Right forelimb (tissue), 1 donor: ENCODE measurements at places on chromosomes 12 and 14.

DNA sequence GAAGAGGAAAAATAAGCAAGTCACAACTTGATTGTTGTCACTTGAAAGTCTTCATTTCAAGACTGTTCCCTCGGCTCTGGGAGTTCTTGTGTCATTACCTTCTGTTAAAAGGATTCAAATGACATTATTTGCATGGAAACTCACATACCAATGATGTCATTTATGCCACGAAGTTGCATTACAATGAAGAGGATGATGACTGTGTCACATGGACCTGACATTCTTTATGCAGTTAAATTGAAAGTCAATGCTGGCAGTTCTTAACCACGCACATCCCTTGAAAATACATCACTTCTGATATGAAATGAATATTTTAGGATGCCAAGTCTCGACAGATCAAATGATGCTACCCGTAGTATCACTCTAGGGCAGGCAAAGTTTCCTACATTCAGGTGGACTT is 1069.5 kb downstream of the VRK1 start:
- DNase-seq: no peak

DNA sequence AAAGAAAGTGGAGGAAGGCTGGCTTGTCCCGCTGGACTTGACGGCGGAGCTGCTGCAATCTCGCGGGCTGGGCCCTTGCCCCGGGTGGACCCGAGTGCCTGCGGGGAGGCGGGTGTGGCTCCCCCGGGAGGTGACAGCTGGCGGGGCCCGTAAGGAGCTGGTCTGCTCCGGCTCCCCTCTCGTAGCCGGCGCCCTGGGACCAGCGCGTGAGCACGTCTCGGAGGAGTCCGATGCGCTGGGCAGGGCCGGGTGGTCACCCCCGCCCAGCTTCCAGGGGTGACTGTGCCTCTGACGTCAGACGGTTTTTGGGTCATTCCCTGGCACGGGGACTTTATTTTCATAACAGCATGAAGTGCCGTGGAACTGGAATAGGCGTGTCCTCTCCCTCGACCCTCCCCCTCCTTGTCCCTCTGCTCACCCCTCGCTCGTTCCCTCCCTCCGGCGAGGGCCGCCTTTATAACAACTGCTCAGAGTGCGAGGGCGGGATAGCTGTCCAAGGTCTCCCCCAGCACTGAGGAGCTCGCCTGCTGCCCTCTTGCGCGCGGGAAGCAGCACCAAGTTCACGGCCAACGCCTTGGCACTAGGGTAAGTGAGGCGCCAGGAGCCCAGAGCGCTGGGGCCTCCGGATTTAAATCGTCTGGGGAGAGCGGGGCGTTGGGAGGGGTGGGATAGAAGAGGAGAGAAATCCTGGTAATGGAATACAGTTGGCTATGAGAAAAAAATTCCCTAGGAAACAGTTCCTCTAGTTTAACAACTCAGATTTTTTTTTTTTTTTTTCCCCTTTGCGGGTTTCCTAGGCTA is at the start of gene GPRC5A:
GPRC5A (plus strand) TSS at position 483 of the 801 bp plus-strand sequence. CDS start 16,688 bp downstream, outside the sequence.
- peak; percentile 86 for DNase-seq

DNA sequence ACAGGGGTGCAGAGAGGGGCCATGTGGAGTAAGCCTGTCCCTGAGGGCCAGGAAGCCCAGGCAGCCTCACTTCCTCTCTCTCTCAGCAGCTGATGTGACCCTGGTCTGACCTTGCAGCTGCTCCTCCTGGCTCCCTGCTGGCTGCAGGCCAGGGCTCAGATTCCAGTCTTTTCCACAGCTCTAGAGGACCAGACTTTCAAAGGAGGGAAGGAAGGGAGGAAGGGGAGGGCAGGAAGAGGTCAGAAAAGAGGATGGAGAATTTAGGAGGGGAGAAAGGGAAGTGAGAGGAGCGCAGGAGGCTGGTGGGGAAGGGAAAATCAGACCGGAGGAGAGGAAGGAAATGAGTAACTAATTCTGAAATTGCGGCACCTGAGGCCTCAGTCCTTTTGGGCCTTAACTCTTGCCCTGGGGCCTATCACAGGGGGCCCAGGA is 40.9 kb upstream of the VASH1 start:
- peak; percentile 83 for DNase-seq

DNA sequence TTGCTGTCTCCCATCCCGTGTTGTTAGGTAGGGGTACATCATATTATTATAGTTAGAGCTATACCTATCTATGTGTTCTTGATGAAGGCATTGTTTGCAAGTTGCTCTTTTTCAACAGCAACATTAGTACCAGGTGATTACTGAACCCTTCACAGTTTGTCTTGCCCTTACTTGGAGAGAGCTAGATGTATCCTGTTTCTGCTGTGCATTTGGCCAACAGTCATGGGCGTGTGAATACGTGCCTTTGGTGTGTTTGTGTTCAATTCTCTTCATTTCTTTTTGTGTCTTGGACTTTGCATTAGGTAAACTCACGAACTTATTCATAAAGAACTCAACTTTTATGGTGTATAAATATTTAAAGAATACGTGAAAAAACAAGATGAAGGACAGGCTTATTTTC is 14.3 kb downstream of the ARF6 start:
- no peak for DNase-seq

GRCh38 chr14:31109257-31109656 is 83.1 kb upstream of the STRN3 start:
- no peak for DNase-seq

- DNase-seq: no peak
Observed at GRCh38 chr12:12156828-12157227, 86.1 kb downstream of the BCL2L14 start.

GRCh38 chr14:91424813-91425530 is 7.4 kb upstream of the CCDC88C start:
- DNase-seq: no peak

- DNase-seq: no peak
Observed at GRCh38 chr12:58395056-58395455, 453.7 kb downstream of the ATP23 start.

DNA sequence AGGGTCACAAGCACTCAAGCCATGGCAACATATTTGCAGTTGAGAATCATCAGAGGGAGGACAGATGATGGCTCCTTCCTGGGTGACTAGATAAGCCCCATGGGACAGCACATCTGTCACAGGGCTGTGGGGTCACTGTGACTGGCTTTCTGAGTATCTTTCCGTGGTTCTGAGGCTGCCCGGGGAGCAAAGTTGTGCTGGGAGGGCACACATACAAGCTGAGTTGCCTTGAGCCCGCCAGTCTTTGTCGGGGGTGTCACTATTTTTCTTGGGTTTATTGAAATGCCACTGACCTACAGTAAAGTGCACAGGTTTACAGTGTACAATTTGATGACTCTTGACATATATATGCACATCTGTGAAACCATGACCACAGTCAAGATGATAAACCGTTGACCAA is 17.2 kb upstream of the KIF26A start:
- DNase-seq: peak; percentile 12

GRCh38 chr12:124264089-124264795 is 30.7 kb upstream of the RFLNA start:
- no peak for DNase-seq

DNA sequence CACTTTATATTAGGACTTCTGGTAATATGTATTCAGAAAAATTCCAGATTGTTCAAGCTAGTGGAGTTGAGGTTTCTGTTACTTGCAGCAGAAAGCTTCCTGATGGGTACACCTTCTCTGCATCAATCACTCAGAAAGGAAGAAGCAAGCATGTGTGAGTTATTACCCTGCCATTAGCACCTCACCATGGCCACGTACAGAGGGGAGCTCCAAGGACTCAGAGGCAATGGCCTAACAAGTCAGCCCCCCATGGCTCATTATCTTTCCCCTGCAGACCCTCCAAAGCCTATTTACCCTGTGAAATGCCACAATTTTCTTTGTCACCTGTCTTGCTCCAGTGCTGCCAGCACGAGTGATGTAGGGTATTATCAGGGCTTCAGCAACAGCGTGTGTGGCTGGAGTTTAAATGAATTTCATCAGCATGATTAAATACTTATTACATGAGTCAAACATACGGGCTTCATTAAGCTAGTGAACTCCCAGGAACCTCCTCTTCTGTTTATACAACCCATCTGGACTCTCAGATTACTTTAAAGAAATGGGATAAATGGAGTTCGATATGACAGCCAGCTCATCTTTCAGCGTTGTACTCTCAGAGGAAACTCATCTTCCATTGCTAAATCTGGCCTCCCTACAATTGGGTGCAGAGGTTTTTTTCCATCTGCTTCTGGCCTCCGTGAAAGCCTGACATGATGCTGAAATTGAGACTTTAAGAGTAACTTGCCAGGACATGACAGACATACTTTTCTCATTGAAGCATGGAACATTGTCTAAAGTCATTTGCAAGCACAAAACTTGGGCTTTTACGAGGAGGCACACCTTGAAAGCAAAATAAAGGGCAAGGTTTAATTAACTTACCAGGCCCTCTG is 135.9 kb downstream of the TMEM30B start:
- DNase-seq: peak; percentile 73

- no peak for DNase-seq
Observed at GRCh38 chr12:13896063-13896626, 85.3 kb downstream of the GRIN2B start.

DNA sequence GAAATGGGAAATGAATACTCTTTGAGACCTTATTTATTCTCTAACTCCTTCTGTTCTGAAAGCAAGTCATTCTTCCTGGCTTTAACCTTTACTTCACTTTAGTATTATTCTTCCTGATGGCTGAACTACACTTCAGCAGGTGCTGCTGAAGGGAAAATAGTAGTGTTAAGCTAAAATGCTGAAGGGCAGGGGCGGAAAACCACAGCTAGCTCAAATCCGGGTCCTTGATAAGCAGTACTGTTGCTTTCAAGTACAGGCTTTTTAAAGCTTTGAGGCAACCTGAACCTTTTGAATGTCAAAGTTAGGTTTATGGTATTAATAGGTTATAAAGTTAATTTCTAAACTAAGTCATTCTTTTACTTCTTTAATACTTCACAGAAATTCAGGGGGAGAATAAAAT is 10.7 kb downstream of the CCDC196 start:
- no peak for DNase-seq

- no peak for DNase-seq
Observed at GRCh38 chr12:3202096-3202495, 124.9 kb downstream of the TSPAN9 start.

DNA sequence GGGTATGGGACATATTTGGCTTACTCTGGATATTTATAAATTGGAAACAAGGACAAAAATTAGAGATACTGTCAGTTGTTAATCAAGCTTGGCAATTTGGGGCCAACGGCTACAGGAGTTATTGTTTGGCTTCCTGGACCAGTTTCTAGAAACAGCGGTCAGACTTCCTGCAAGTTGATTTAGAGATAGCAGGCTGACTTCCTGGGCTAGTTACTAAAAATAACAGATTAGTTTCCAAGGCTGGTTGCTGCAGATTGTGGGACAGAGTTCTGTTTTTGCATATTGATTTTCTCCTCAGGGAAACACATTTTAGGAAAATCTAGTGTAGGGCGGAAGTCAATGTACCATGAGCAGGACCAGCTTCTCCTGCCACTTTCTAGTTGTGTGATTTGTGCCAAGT is 144.0 kb upstream of the TMPO start:
- DNase-seq: no peak

GRCh38 chr14:52998376-52999015 is 47.6 kb upstream of the FERMT2 start:
- DNase-seq: no peak

GRCh38 chr12:122123051-122123760 is 44.6 kb downstream of the MLXIP start:
- peak; percentile 82 for DNase-seq

- no peak for DNase-seq
Observed at GRCh38 chr12:2239381-2239871, 186.6 kb downstream of the CACNA1C start.

GRCh38 chr12:30896461-30896860 is 30.1 kb upstream of the TSPAN11 start:
- DNase-seq: no peak

GRCh38 chr12:90943255-90943654 is 11.7 kb downstream of the CCER1 start:
- DNase-seq: no peak

DNA sequence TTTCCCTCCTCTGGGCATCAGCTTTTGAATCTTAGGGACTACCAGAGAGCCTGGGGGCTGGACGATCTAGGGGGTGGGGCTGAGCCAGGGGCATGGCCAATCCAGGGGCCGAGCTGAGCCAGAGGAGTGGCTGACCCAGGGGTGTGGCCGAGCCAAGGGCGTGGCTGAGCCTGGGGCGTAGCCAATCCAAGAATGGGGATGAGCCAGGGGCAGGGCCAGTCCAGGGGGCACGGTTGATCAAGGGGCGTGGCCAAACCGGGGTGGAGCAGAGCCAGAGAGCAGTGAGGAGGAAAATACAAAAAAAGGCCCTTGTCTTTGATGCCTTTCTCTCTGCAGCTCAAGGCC is 219.3 kb upstream of the NOS1 start:
- DNase-seq: peak; percentile 61

- DNase-seq: no peak
Observed at GRCh38 chr12:42166501-42166900, 21.8 kb upstream of the GXYLT1 start.

- DNase-seq: no peak
Observed at GRCh38 chr14:54116198-54116885, 159.7 kb upstream of the BMP4 start.

- DNase-seq: peak; percentile 87
Observed at GRCh38 chr14:96275177-96276112, 19.4 kb downstream of the BDKRB1 start.

- no peak for DNase-seq
Observed at GRCh38 chr12:6249580-6249979, 49.4 kb downstream of the CD9 start.

DNA sequence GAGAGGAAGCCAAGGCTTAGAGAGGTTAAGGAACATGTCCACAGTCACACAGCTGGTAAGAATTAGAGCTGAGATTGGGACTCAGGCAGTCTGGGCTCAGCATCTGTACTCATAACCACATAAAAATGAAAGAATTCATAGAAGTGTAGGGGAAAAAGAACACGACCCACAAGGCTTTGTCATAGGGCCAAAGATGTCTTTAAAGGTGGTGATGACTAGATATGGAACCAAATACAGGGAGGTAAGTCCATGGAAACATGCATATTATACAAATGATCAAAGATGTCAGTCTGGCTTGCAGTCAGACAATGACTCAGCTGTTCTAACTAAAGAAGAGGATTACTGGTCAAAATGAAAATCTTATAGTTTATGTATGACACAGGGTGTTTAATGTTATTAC is 7.2 kb upstream of the SSPN start:
- DNase-seq: no peak

DNA sequence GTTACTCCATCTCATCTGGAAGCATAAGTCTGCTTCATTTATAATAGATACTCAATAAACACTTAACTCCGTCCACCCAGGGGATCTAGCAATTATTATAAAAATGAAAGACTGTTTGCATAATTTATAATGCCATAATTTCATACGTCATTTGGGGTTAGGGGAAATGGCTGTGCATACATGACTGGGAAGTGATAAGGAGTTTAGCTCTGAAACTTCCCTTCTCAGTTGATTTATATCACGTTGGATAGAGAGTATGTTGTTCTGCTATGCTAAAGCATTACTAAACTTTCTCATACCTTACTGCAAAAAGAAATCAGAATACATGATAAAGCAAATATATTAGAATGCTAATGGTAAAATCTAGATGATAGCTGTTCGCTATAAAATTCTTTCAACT is 90.4 kb upstream of the DYNC1H1 start:
- DNase-seq: no peak
